ENCODE measurements at places on chromosomes 5 and 9.

GRCh38 chr5:151699071-151699901 lies 12.6 kb upstream of the SPARC start:
- DNase-seq: peak; percentile 85

DNA sequence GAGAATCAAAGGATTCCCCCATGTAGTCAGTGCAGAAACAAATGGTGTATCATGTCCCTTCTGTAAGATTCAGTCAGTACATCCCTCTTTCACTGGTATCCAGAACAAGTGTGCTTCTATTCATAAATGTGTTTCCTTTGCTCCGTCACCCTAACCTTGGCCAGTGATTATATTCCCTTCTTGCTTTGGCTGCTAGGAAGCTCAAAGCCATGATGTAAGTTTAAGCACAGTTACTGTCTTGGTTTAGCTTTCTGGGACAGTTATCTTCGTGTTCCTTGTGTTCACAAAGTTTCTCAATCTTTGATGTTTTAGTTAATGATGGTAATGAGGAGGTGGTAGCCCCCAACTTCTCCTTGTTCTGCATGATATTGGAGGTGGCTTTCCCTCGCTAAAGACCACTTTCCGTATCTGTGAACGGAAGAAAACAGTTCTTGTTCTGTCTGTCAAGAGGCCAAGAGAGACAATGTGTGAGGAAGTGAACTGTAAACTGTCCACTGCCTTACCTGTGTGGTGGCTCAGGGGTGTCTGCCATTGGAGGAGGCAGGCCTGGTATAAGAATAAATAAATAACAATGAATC lies 2.2 kb upstream of the AMBP start:
- no peak for DNase-seq

DNA sequence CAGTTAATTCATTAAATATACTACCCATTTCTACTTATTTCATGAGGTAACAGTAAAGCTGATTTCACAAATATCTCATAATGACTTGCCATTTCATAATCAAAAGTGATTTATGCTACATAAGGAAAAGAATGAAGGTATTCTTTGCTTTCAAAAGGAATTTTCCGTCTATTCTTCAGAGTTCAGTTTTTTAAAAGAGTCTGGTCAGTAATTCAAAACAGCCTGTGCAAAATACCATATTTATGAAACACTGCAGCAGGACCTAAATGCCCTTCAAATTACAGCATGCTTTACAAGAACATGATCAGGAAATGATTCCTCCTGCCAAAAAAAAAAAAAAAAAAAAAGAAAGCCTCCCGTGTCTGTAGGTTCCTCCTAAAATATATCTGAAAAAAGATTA lies 154.7 kb downstream of the KIAA0825 start:
- no peak for DNase-seq

DNA sequence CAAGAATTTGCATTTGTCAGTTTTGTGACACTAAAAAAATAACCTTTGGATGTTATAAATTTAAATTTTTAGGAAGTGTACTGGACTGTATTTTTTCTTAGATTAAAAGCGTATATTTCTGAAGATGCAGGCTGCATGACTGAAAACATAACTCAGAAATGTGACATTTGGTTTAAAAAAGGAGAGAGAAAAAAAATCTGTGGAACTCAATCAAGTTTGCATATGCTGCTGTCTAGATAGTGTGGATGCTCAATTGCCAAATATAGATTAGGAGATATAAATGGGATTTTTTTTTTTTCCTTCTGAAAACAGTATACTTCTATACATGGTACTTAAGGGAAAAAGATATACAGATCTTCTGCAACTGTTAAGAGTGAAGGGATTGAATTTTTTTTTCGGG lies 402.3 kb downstream of the TAF11L14 start:
- no peak for DNase-seq

Data from MCF 10A (cell line).